ENCODE measurements at places on chromosomes 11 and 22.

DNA sequence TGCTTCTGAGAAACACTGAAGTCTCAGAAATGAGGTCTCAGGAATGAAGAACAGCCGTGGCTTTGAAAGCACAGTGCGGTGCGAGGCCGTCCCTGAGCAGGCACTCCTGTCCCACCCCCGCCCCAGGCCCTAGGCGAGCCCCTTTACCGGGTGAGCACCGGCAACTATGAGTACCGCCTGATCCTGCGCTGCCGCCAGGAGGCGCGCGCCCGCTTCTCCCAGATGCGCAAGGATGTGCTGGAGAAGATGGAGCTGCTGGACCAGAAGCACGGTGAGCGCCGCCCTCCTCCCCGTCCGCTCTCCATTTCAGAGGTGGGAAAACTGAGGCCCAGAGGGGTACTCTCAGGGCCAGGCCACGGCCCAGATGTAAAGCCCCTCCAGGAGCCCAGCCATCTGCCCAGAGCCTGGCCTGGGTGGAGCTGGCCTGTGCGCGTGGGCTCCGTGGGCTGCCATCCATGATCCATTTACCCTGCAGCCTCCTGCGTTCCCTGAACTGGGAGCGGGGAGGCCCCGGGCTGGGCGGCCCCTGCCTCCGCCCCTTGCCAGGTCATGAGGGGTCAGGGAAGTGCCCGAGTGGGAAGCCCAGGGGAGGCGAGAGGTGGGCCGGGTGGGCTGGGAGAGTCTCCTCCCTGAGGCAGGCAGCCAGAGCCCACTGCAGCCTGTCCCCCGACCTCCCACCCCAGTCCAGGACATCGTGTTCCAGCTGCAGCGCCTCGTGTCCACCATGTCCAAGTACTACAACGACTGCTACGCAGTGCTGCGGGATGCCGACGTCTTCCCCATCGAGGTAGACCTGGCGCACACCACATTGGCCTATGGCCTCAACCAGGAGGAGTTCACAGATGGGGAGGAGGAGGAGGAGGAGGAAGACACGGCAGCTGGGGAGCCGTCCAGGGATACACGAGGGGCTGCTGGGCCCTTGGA is 9.5 kb downstream of the SLC16A8 start:
- no peak for DNase-seq

DNA sequence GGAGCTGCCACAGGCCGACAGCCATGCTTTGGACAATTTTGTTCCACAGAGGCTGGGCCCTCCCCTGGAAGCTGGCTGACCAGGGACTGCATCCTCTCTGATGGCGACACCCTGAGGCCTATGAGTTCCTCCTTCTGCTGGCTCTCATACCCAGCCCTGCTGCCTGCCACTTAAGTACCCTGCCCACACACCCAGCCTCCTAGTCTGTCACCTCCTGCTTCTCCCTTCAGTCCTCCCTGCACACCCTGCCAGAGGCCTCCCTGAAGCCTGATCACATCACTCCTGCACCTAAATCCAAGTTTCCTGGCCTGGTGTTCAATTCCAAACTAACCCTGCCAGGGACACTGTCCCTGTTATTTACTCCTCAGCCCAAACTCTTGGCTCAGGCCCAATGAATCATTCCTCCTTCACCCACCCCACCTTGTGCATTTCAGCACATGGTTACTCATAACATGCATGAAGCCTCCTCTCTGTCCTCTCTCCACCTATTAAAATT is 136.7 kb upstream of the NECTIN1 start:
- DNase-seq, result no peak

- no peak for DNase-seq
Measured at GRCh38 chr11:86703987-86704386, 31.6 kb upstream of the ME3 start.

- no peak for DNase-seq
Measured at GRCh38 chr11:113655771-113656170, 50.3 kb downstream of the TMPRSS5 start.

DNA sequence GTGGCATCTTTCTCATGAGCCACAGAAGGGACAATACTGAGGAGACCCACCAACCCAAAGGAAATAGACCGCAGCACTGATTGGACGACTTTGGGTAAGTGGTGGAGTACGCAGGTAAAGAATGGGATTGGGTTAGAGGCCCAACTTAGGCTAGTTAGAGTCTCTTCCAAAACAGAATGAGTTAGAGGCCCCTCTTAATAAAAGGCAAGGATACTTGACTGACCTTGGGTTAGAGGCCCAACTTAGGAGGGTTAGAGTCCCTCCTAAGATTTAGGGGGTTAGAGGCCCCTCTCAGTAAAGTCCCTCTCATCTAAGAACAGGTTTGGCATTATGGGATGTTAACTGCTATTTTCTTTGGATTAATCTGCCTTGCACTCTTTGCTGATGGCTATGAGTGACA is 24.6 kb downstream of the CCKBR start:
- no peak for DNase-seq

DNA sequence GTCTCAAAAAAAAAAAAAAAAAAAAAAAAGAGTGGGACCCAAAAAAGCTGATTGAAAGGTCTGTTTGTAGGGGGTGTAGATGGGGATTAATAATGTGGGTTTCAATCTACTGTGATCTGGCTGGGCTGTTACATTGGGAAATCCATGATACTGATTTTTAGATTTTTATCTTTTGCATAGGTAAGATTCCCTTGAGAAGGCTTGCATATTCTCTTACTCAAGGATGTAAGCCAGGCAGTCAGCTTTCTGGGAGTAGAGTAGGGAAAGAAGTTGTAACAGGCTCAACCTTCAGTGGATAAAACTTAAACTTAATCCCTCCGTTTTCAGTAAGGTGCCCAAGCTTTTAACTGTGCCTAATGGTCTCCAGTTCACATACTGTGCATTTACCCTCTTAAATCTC is 1.9 kb upstream of the CHEK1 start:
- DNase-seq, result no peak

DNA sequence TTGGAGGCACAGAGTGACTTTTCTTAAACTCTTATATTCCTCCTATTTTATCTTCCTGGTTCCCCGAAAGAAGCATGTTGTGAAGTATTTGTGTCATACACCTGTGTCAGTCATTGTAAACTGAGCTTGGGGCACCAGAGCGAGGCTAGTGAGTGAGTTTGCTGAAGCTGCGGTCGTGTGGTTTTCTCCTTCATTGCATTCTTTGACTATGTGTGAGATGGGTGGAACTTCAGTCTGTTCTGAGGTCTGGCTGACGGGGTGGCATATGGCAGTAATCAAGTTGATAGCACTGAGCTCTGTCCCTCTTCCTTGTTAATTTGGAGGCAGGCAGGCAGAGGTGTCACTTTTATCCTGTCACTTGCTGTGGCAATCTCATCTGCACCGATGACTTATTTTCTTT is 4.2 kb downstream of the VPS26B start:
- DNase-seq, result no peak

DNA sequence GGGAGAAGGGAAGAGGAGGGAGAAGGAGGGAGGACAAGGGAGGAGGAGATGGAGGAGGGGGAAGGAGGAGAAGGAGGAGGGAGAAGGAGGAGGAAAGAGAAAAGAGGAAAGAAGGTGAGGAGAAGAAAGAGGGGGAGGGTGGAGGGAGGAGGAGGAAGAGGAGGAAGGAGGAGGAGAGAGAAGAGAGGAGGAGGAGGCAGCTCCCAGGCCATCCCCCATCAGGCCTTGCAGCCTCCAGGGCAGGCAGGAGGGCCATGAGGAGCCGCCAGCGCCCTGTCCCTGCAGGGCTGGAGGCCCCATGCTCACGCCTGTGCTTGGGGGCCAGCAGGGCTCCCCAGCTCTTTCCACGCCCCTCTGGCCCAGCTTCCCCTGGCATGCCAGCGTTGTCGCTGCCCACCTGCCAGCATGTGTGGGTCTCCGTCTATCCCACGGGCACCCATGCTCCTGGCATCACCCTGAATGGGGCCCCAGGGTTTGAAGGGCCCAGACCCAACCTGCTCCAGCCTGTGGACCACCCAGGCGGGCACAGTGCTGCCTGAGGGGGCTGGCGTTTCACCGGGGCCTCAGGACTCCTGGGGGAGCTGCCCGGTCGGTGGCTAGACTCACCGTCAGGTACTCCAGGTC is 5.2 kb downstream of the TSPAN32 start:
- DNase-seq, result no peak

DNA sequence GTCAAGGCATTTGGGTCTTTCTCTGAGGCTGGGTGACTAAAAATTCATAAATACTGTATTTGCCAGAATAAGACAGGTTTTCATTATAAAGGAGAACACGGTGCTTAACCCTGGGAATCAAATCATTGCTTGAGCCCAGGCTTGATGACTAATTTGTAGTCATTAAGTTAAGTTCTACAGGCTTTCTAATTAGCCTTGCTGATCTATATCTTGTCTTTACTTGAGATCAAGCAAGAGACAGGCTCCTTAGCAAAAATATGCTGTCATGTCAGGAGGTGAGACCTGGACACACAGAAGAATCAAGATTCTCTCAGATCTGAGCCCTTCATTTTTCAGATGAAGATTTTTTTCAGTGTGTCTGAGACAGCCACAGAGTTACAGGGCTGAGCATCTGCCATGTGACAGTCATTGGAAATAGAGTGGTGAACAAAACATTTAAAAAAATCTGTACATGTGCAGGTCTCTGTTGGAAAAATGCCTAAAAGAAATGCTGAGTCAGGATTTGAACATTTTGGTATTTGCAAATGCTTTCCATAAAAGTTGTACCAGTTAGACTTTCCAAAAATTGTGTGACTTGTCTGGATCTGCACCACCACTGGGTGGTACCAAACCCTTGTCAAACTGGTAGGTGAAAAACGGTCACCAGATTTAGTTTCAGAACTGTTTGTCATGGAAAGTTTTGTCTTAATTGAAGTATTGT is 14.6 kb downstream of the ACAT1 start:
- no peak for DNase-seq

DNA sequence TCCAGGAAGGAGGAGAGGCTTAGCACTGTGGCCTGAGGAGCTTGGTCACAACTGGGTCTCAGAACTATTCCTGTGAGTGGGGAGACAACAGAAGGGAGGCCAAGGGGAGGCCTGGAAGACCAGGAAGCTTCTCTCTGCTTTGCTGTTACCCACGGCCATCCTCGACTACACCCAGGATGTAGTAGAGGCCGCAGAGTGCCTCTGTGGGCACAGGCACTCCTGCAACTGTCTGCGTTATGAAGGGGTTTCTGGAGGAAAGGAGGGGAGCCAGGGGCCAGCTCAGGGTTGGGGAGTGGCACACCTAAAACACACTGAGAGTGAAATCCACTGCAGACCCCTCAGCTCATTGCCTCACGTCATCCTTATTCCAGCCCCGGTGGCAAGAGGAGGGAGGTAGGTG is 3.8 kb upstream of the MFRP start:
- DNase-seq, result no peak

DNA sequence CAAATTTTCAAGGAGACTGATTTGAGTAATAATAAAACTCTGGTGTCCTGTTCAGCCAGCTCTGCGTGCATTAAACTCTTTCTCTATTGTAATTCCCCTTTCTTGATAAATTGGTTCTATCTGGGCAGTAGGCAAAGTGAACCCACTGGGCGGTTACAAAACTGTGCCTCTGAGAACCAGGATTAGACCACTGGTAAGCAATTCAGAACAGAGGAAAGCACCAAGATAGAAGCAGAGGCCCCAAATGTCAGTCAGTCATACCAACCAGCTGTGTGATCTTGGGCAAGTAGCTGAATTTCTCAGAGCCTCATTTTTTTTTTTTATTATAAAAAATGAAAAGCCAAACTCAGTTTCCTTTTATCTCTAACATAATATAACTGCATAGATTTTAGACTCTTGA is 54.9 kb downstream of the TRIM44 start:
- DNase-seq, result no peak

DNA sequence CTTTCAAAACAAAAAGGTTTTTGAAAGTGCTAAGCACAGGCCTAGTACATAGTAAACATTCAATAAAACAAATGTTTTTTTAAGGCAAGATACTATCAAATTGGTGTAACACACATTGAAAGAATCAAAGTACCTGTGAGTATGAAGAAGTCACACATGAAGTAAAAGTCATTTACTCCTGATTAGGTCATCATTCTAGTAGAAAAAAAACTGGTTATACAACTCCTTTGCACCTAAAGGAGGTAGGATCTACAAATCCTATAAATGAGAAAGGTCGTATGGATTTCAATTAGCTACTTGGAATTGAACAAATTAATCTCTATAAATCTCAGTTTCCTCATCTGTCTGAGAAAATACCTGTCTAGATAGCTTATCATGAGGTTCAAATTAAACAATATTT is 80.8 kb downstream of the SIK3 start:
- no peak for DNase-seq

DNA sequence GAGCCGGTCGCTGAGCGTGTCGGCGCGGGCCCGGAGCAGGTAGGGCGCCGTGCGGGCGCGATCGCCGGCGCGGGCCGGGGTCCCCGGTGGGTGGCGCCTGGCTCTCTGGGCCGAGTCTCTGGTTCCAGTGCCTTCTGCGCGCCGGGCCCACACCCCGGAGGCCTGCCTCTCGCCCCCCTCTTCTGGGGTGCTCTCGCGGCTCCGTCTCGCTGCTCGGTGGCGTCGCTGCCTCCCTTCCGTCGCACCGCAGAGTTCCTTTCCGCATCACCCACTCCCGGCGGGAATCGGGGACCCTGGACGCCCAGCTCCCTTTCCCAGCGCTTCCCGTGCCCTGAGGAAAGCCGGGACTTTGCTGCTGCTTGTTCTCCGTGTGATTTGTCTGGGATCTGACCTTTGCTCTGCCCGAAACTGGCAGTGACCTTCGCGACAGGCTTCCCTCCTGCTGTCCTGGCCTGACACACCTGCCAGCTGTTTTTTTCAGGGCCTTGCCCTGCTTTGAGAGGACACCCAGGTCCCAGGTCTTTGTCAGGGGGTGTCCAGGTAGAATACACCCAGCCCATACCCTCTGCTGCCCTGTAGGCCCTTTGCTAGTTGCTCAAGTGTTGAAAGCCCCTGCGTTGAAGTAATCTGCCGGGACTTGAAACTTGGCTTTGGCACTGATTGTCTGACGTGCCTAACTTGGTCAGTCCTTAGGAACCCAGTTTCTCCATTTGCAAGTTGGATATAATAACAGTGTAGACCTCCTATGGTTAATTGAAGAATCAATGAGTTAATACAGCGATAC is 711 bp downstream of the FDX1 start:
- no peak for DNase-seq

All from AG09319 (cell line).